ENCODE measurements at places on chromosomes 3 and 15.

DNA sequence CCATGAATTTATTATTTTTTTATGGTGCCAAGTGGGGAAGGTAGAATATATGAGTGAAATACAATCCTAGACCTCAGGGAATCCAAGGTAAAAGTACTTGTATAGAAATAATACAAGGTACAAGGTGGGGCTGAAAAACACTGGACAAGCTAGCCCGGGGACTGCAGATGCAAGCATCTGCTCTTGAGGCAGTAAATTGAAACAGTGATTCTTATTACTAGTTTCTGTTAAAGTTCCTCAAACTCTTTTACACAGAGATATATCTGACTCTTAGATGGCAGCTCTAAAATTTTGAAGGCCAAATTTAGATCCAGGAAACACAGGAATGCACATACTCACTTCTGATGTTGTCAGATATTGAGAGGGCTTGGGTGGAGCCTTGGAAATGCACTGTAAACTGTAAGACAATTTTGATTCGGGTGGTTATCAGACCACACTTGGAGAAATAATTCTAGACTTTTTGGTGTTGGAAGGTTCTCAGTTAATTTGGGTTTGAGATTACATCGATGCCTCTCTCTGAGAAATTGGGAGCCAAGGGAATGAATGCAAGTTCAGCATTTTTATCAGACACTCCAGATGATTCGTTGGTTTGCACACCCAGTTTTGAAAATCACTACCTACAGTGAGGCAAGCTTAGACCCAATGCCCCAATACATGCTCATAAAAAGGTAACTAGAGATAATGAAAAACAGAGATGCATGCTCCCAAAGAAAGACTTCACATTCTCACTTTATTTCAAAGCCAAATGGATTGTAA is 7.3 kb downstream of the TP63 start:
- DNase-seq, result no peak

DNA sequence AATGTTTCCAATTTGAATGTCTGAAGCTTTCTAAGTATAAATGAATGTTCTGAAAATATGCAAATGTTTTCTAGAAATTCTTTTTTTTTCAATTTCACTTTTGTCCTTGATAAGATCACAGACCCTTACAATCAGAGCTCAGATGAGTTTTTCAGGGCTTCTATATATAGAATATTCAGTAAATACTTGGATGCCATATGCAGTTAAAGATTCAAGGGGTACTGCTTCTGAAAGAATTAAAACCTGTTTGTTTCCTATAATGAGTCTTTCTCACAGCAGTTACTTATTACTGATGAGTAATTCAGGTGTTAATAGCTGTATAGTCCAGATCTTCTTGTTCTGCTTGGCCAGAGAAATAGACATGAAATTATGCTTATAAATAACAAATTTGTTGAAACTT is 812.6 kb downstream of the ZPLD1 start:
- DNase-seq, result no peak

GRCh38 chr3:138549179-138549977 is 44.7 kb downstream of the CEP70 start:
- DNase-seq, result no peak

DNA sequence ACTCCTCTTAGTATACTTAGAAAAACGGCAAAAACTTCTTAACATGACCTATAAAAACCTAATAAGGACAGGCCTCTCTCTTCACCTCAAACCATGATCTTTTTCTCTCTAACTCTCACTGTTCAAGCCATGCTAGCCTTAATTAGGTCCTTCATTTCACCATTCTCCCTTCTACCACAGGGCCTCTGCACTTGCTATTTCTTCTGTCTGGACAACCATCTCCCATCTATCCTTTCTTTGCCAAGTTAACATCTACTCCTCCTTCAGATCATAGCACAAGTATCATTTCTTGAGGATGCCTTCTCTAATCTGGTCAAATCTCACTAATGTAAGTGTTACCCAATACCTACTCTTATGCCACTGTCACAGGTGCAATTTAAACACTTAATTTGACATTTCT is 39.1 kb downstream of the TMCC1 start:
- DNase-seq, result no peak

DNA sequence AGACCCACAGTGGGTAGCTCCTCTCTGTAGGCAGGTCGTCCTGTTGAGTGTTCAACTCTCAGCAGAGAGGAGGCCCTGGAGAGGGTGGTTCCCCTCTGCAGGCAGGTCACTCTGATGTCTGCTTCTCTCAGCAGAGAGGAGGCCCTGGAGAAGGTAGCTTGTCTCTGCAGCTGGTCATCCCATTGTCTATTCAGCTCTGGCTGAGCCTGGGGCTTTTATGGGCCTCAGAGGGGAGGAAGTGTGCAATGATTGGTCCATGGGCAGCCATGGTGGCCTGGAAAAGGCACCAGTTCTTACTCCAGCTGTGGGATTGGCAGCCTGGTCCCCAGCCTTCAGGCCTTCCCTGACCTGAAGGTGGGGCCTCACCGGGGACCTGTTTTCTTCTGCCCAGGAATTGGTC is 52.9 kb downstream of the PPCDC start:
- DNase-seq, result no peak

DNA sequence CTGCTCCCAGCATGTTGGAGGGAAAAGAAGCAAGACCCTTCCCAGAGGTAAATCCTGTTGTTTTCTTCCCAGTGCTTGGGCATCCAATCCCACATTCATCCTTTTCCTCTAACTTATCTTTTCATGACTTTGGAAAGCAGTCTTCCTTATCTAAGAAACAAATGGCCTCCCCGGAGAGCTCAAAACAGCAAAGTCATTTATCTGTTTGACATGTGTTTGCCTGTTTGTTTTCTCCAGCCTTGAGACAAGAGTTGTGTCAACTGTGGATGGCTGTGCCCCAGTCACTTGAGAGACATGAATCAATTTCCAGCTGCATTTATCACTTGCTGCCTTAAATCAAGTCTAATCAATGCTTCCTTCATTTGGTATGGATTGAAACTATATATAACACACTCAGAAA is 103.9 kb downstream of the SHQ1 start:
- no peak for DNase-seq

GRCh38 chr3:152817400-152817799 is 17.5 kb upstream of the P2RY1 start:
- no peak for DNase-seq

Data from NCI-H1436 (cell line).